Natural killer cell treated with Interleukin-12 subunit alpha and Interleukin-12 subunit beta and Interleukin-15 and Interleukin-18, amount 100 ng/mL, for 72 hours (primary cell): ENCODE measurements at places on chromosomes 2 and 18. TPM values are rescaled to one million over a fixed set of nuclear protein-coding genes. Genes with fewer than 3 reads are reported as not detected.
A peak's percentile ranks its signal among the peaks of the same experiment; 100 is the strongest.

DNA sequence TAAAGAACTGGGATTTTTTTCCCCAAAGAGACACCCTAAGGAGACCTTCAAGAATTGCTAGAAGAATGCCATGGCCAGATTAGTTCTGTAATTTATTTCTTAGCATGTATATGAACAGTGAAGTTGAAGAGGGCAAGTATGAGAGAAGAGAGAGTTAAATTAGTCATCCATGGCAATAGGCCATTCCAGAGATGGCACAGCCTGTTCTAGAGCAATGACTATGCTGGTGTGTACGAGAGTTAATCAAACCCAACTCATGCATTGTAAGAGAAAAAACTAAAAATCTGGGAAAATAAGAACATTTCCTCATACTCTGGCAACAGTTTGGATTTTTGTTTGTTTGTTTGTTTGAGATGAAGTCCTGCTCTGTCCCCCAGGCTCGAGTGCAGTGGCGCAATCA, 112.1 kb upstream of the PIK3C3 start:
- no peaks in the 10 kb centered on the region for H3K36me3 ChIP-seq
- no peak for DNase-seq
- H3K4me3 ChIP-seq, result no peak overlapping the region
- H3K27ac ChIP-seq, result no peak overlapping the region
- H3K4me1 ChIP-seq, result no peaks in the 10 kb centered on the region

The SERPINB10 gene
- not detected for total RNA-seq

The CHCHD5 gene
- total RNA-seq, result 25.7 TPM

DNA sequence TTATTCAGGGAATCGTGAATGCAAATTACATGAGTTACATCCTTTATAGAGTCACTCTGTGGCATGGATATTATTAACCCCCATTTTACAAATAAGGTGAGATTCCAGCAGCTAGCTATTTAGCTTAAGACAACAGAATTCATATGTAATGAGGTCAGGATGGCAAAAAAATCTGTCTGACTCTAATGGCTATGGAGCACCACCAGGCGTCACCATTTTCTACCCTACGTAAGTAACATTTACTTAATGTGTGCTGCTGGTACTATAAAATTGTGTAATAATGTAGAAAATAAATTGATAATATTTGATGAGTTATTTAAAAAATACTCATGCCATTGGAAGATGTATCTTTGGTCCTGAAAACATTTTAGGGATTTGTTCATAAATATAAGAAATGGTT, 2040.1 kb upstream of the LRRTM1 start:
- H3K27ac ChIP-seq, result no peak overlapping the region
- H3K4me1 ChIP-seq, result no peaks in the 10 kb centered on the region
- H3K36me3 ChIP-seq, result no peaks in the 10 kb centered on the region
- H3K27me3 ChIP-seq, result no peaks in the 10 kb centered on the region

DNA sequence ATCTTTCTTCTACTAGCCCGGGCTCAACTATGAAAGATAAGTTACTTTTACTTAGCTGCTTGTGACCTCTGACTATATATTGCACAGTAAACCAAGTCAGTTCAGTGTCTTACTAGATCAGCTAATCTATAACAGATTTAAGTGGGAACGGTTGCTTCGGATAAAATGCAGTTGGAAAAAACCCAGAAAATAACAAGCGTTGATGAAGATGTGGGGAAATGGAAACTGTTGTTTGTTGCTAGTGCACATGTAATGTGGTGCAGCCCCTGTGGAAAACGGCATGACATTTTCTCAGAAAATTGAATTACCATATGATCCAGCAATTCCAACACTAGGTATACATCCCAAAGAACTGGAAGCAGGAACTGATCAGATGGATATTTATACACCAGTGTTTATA, 248.5 kb downstream of the PRKCE start:
- H3K27ac ChIP-seq, result no peak overlapping the region
- H3K36me3 ChIP-seq, result no peaks in the 10 kb centered on the region
- H3K27me3 ChIP-seq, result no peaks in the 10 kb centered on the region
- no peak overlapping the region for H3K4me3 ChIP-seq

The SPHKAP gene
- not detected for total RNA-seq

DNA sequence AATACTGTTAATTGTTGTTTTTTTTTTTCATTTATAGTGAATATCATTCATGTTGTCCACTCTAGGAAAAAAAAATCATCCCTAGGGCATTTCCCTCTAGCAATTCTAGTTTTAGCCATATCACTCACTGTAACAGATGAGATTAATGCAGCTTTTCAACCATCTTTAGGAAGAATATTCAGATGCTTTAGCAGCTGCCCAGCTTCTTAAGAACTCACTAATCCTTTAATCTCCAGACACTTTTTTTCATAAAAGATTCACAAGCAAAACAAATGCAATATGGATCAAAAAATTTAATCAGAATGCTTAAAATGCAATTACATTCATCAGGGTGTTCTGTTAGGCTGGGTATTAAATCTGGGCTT, 692.6 kb downstream of the ERBB4 start:
- no peaks in the 10 kb centered on the region for H3K4me1 ChIP-seq
- no peaks in the 10 kb centered on the region for H3K27me3 ChIP-seq
- H3K36me3 ChIP-seq, result no peaks in the 10 kb centered on the region

The CIB4 gene
- not detected for total RNA-seq

DNA sequence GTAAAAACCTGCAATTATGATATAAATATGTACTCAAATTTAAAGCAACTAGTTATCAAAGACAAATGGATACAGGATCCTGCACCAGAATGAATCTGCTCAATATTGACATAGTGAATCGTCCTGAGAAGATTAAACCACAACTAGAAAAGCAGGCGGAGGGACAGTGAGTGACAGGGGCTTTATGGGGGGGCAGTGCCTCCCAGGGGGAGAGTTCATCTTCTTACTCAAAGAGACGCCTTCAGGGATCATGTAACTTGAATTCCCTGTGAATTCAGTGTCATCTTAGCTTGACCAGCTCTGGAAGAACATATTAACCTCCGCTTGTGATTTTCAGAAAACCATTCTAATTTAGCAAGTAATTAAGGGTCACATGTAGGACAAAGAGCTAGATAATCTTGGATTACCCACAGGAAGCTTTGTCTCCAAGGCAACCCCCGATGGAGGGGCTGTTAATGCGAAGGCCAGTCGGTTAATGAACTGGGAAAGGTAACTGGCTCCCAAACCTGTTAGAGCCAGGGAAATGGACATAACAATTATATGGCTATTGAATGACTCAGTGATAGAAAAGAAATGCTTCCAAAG, 17.4 kb upstream of the LMAN1 start:
- no peak for DNase-seq
- no peaks in the 10 kb centered on the region for H3K4me1 ChIP-seq
- no peaks in the 10 kb centered on the region for H3K36me3 ChIP-seq
- H3K27me3 ChIP-seq, result peaks cover 47% of the 10 kb centered on the region
- no peak overlapping the region for H3K4me3 ChIP-seq
- no peak overlapping the region for H3K27ac ChIP-seq

The CFAP53 gene
- total RNA-seq, result 0.92 TPM

The SAG gene
- 0.05 TPM for total RNA-seq

The CROCC2 gene
- total RNA-seq, result not detected

GRCh38 chr18:60279391-60279790, 93.2 kb downstream of the MC4R start:
- no peaks in the 10 kb centered on the region for H3K27me3 ChIP-seq
- no peak overlapping the region for H3K27ac ChIP-seq
- DNase-seq, result no peak
- no peak overlapping the region for H3K4me3 ChIP-seq

- peaks cover 32% of the 10 kb centered on the region for H3K27me3 ChIP-seq
- no peaks in the 10 kb centered on the region for H3K4me1 ChIP-seq
- no peak overlapping the region for H3K4me3 ChIP-seq
- DNase-seq, result no peak
These were observed 34.3 kb downstream of the AFF3 start for GRCh38 chr2:100107906-100108647.

DNA sequence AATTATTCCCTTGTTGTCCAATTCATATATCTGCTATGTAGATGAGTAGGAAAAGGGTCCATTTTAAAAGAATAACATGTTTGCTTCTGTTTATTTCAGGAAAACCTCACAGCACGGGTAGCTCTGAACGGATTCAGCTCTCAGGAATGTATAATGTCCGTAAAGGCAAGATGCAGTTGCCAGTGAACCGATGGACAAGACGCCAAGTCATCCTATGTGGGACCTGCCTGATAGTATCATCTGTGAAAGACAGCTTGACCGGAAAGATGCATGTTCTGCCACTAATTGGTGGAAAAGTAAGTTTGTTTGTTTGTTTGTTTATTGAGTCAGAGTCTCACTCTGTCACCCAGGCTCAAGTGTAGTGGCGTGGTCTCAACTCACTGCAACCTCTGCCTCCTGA, 114.6 kb downstream of the PHLPP1 start:
- H3K4me1 ChIP-seq, result peaks cover 2% of the 10 kb centered on the region
- no peak for DNase-seq
- H3K36me3 ChIP-seq, result no peaks in the 10 kb centered on the region
- no peaks in the 10 kb centered on the region for H3K27me3 ChIP-seq

- no peaks in the 10 kb centered on the region for H3K4me1 ChIP-seq
- no peak overlapping the region for H3K27ac ChIP-seq
- no peak for DNase-seq
- H3K4me3 ChIP-seq, result no peak overlapping the region
- H3K27me3 ChIP-seq, result peaks cover 26% of the 10 kb centered on the region
These were observed 68.2 kb downstream of the LRP2 start for GRCh38 chr2:169294001-169294675.

GRCh38 chr2:174704061-174704460, 60.2 kb downstream of the CHRNA1 start:
- no peaks in the 10 kb centered on the region for H3K4me1 ChIP-seq
- H3K36me3 ChIP-seq, result no peaks in the 10 kb centered on the region
- no peak overlapping the region for H3K27ac ChIP-seq
- no peak overlapping the region for H3K4me3 ChIP-seq
- peaks cover 28% of the 10 kb centered on the region for H3K27me3 ChIP-seq

- peaks cover 15% of the 10 kb centered on the region for H3K4me1 ChIP-seq
- peaks cover 6% of the 10 kb centered on the region for H3K36me3 ChIP-seq
- DNase-seq, result peak; percentile 12
- no peak overlapping the region for H3K4me3 ChIP-seq
These were observed 3.1 kb upstream of the TMEM150A start for GRCh38 chr2:85605406-85606115.

GRCh38 chr2:127818241-127818640, 7.3 kb upstream of the WDR33 start:
- no peak overlapping the region for H3K27ac ChIP-seq
- H3K4me3 ChIP-seq, result no peak overlapping the region
- H3K27me3 ChIP-seq, result peaks cover 8% of the 10 kb centered on the region
- no peaks in the 10 kb centered on the region for H3K4me1 ChIP-seq
- DNase-seq, result no peak

- no peaks in the 10 kb centered on the region for H3K4me1 ChIP-seq
- H3K36me3 ChIP-seq, result no peaks in the 10 kb centered on the region
- peak overlapping the region; percentile 73 for H3K27ac ChIP-seq
- peak; percentile 82 for DNase-seq
- peak overlapping the region; percentile 27 for H3K4me3 ChIP-seq
- no peaks in the 10 kb centered on the region for H3K27me3 ChIP-seq
These were observed 173.6 kb downstream of the SMAD7 start for GRCh38 chr18:48777026-48777743.

DNA sequence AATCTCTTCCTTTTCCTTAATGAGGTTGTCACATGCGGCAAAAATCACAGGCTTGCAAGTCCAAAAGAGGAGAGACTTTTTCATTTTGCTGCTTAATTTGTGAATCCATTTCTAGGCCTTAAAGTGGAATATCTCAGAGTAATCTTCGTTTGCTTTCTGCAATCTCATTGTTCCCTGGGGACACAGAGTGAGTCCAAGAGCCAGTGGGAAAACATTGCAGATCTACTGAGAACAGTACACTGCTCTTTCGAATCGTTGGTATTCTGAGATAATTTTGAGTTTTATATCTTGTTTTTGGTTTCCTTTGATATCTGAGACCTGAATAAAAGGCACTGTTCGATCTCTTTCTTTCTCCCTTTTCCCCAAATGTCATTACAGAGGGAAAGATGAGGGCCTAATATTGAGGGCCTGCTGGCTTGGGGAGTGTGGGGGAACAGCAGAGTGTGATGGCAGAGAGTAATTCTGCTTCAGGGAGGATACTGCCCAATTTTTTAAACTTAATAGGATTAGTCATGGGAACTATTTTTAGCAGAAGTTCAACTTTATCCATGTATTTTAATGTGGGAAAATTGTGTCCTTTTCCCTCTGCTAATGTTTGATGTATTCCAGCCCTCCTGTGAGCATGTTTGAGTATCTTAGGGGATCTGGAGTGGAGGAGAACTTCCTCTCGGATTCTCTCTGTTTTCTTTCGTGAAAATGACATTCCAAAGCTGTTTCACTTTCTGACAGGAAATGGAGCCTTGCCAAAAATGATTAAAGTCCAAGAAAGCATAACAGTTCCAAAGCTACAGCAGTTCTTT, 418.2 kb upstream of the ZEB2 start:
- peaks cover 8% of the 10 kb centered on the region for H3K27me3 ChIP-seq
- no peaks in the 10 kb centered on the region for H3K4me1 ChIP-seq
- no peak for DNase-seq
- H3K4me3 ChIP-seq, result no peak overlapping the region
- no peak overlapping the region for H3K27ac ChIP-seq

The GFPT1 gene
- total RNA-seq, result 46.7 TPM

- H3K4me1 ChIP-seq, result peaks cover 18% of the 10 kb centered on the region
- H3K4me3 ChIP-seq, result no peak overlapping the region
- no peaks in the 10 kb centered on the region for H3K36me3 ChIP-seq
- H3K27me3 ChIP-seq, result peaks cover 67% of the 10 kb centered on the region
- no peak for DNase-seq
These were observed 3.2 kb downstream of the TBC1D8 start for GRCh38 chr2:101147971-101148370.

GRCh38 chr2:216694826-216695217, 527 bp downstream of the IGFBP5 start:
- no peak for DNase-seq
- no peak overlapping the region for H3K4me3 ChIP-seq
- H3K36me3 ChIP-seq, result no peaks in the 10 kb centered on the region
- no peak overlapping the region for H3K27ac ChIP-seq

The ADGRF3 gene
- 7.4 TPM for total RNA-seq

The MRO gene
- not detected for total RNA-seq

GRCh38 chr2:9074930-9075329, 71.4 kb upstream of the MBOAT2 start:
- no peaks in the 10 kb centered on the region for H3K36me3 ChIP-seq
- DNase-seq, result no peak
- no peaks in the 10 kb centered on the region for H3K4me1 ChIP-seq
- no peak overlapping the region for H3K4me3 ChIP-seq
- no peak overlapping the region for H3K27ac ChIP-seq
